ENCODE measurements at places on chromosomes 11 and 22.

DNA sequence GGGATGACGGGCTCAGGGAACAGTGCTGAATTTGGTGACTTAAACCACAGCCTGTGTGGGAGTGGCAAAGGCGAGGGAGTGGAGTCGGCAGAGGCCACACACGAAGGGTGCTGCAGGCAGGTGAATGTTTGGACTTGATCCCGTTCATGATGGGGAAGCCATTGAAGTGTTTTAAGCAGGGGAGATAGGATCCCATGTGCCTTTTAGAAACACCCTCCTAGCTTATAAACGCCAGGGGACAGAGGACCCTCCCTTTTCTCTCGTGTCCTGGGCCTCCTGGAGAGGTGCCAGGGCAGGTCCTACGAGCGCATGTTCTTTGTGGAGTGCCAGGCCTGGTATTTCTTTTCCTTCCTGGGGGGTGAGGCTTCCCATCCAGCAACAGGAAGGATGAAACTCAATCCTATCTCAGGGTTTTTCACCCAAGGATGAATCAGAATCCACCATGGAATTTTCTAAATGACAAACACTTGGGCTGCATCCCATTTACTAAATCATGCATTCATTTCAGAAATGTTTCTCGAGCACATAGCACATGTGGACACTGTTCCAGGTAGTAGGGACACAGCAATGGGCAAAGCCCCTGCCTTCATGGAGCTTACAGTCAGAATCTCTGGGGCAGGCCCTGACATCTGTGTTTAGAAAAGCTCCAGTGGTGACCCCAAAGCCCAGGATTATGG is 59.6 kb downstream of the CHRDL2 start:
- no peak for DNase-seq

GRCh38 chr11:77302752-77303151 is 1.3 kb upstream of the GDPD4 start:
- no peak for DNase-seq

- no peak for DNase-seq
Measured at GRCh38 chr11:26806219-26806618, 84.4 kb upstream of the SLC5A12 start.

- DNase-seq, result no peak
Measured at GRCh38 chr11:32437495-32438345, 2.4 kb upstream of the WT1 start.

DNA sequence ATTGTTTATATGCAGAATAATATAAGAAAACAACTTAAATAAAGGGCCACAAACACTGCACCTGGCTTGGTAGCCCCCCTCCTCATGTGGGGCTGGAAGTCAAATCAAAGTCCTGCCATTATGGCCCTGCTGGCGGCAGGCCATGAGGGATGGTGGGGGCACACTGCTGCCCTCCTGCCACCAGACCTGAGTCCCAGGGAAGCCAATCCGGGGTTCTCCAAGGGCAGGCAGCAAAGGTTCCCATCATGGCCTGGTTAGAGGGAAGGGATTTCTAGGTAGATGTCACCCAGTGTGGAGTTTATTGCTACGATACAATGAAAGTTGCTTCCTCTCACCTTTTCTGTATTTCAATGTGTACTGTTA is 39.1 kb downstream of the C11orf58 start:
- no peak for DNase-seq

DNA sequence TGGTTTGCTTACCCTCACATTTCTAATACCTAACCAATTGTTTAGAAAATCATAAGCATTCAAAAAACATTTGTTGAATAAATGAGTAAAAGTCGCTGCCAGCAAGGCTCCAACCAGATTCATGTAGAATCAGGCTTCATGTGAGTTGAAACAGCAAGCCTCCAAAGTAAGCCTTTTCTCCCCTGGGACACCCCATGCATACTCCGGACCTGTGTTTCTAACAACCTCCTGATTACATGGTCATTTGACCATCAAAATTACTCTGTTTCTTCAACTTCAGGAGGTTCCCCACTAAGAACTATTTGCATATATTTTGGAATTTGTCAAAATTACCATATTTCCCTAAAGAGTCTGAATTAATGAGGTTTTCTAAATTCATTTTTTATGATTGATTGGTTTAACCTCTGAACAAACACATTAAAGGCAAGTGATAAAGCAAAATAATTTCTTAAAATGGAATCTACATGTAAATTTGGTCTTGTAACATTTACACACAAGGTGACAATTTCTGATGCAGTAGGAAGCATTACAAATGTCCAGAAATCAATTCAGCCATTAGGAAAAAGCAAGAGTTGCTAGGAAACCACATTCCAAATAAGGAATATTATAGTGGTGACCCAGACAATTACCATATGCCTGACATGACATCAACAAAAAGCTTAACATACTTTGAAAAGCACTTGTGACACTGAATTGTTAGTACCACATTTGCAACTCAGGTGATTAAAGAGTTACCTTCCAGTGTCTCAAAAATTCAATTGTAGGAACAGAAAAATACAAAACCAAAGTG is 252.6 kb downstream of the GUCY1A2 start:
- DNase-seq, result no peak

DNA sequence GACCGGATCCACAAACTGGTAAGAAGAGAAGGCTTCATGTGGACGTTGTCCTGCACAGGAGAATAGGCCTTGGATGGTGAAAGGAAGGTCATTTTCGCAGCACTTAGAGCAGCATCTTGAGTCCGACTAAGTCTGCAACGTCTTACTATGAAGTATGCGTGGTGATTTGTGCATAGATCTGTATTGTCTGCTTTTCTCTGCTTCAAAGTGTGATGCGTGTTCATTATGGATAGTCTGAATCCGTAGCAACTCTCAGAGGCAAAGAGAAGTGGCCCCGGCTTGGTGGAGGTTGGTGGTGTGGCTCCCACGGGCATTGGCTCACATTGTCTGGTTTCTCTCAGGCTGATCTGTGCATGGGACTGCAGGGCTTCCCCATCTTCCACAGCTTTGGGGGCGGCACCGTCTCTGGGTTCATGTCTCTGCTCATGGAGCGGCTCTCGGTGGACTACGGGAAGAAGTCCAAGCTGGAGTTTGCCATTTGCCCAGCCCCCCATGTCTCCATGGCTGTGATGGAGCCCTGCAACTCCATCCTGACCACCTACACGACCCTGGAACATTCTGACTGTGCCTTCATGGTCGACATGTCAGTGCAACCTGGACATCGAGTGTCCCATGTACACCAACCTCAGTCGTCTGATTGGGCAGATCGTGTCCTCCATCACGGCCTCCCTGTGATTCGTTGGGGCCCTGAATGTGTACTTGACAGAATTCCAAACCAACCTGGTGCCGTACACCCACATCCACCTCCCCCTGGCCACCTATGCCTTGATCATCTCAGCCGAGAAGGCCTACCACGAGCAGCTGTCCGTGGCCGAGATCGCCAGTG is 21.5 kb downstream of the LRRC74B start:
- no peak for DNase-seq

GRCh38 chr11:116473206-116473769 is 299.5 kb downstream of the BUD13 start:
- no peak for DNase-seq

DNA sequence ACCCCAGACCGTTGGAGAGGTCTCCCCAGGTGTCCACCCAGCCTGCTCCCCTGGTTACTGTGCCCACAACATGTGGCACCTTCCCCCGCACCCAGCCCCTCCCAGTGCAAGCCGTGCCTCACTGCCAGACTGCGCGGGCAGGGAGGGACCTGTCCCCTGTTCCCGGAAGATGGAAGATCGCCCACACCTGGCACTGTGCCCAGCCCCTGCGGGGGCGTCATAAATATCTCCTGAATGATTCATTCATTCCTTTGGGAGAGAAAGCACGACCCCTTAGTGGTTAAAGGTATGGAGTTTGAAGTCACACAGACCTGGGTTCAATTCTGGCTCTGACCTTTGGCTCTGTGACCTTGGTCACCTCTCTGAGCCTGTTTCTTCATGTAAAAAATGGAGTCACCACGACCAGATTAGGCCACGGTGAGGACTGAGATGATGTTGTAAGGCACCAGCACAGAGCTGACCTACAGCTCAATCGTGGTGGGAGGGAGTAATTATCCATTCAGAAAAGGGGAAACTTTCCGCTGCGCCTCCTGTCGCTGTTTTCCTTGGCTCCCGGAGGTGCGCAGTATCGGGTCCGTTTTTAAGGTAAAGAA is 497 bp upstream of the SYT12 start:
- DNase-seq, result no peak

DNA sequence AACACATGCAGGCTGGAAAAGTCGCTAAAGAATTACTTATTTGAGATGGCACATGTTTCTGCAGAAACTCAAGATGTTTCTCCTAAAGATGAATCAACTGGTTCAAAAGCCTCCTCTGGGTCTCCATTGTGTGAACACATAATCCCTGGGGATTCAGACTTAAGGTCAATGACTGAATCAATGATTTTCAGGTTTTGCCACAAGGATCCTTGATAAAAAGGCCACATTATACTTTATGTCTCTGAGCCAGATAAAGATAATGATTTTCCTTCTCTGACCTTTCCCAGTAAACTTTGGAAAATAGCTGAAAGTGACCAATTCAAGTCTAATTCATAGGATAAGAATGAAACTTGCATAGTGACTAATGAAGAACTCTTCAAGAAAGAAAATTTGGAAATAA is 2.3 kb upstream of the XKR3 start:
- DNase-seq, result no peak

DNA sequence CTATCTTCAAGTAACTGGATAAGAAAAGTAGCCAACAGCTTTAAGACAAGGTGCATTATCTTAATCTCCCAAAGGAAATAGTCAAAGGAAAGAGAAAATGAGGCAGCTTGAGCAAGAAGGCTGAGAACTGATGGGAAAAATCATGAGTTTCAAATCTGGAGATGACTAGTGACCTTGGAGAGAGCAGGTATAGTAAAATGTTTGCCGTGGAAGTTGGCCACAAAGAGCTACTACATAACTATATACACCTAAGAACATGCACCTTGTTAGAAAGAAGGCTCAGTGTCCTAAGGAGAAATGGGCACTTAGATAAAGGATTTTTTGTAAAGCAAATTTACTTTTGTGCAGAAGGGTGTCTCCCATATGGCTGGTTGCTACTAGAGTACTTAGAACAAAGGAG is 80.8 kb upstream of the FSHB start:
- no peak for DNase-seq

GRCh38 chr11:133660202-133660568 is 127.9 kb upstream of the OPCML start:
- DNase-seq, result no peak

DNA sequence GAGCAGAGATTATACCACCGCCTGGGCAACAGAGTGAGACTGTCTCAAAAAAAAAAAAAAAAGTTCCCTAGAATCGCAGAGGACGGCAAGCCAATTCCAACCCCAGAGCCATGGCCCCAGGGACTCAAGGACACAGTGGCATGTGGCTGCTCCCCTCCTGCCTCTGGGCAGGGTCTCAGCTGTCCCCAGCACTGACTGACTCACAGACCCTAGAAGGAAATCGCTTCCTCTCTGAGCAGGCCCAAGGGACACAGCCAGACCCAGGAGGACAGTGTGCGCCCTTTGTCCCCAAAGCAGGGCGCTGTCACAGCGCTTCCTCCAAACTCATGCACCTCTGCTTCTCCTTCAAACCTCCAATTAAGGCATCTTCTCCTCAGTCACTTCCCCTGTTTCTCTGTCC is 2.3 kb downstream of the PACSIN3 start:
- no peak for DNase-seq

DNA sequence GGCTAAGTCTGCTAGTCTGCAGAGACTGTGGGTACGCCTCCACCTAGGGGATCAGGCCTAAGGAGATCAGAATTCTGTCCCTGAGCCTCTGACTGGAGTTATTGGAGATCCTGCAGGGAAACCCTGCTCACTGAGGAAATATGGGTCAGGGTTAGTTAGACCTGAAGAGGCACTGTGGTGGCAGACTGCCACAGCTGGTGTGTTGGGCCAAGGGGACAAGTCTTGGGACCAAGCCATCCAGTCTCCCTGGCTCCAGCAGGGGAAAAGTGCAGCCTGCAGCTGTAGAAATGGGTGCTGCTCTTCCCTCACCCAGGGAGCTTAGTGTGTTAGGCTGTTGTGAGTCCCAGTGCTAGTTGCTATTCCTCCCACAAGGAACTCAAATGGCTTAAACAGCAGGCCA is 334.8 kb upstream of the LARGE1 start:
- no peak for DNase-seq

GRCh38 chr11:72947229-72947628 is 133.0 kb downstream of the ATG16L2 start:
- no peak for DNase-seq

DNA sequence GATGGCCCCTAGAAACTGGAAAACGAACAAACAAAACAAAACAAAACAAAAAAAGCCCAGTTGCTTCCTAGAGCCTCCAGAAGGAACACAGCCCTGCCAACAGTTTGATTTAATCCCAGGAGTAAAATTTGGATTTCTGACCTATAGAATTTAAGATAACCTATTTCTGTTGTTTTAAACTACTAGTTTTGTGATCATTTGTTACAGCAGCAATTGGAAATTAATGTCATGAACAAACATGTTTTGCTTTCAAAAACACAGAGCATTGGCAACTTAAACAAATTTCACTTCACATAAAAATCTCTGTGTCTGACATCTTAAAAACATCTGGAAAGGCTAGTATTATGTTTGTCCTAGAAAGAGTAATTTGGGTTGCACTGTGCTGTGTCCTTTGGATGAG is 437.3 kb downstream of the METTL15 start:
- no peak for DNase-seq

- no peak for DNase-seq
Measured at GRCh38 chr11:116794851-116795250, 3.2 kb upstream of the APOA5 start.

- DNase-seq, result no peak
Measured at GRCh38 chr11:75668451-75669297, at the start of gene MAP6. Gene MAP6 (minus strand): TSS chr11:75669038. CDS start chr11:75668369, 669 bp downstream.

- DNase-seq, result no peak
Measured at GRCh38 chr22:30301995-30302809, 12.9 kb upstream of the CASTOR1 start.

DNA sequence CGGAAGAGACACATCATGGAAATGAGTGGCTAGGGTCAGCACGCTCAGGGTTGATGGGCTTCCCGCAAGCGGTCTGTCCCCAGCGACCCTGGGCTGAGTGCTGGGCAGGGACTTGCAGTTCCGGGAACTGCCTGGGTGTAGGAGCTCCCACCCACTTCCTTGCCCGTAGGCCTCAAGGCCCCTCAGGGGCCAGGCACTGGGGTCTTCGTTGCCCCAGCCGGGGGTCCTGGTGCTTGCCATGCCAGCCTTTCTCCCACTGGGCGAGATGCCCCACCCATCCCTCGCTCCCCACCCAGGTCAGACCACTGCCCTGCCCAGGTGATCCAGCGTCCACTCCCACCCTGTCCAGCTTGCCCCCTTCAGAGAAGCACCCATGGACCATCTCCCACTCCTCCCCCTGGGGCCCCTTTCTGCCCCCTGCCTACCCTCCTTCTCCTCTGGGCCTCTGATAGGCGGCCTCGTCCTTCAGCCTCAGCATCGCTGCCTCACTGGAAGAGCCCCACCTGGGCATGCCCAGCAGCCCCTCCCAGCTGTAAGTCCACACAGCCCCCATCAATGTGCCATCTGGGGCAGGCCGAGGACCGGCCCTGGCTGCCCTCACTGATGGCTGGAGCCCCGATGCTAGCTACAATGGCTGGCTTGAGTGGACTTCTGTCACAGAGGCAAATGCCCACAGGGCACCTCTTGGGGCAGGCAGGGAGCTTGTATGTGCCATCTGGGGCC is 17.8 kb upstream of the DGCR8 start:
- no peak for DNase-seq

GRCh38 chr11:77211040-77211451 is 83.0 kb downstream of the MYO7A start:
- DNase-seq, result no peak

GRCh38 chr22:30183861-30184278 is 62.7 kb downstream of the LIF start:
- DNase-seq, result no peak

GRCh38 chr11:59676205-59676604 is 7.4 kb upstream of the PATL1 start:
- DNase-seq, result no peak

Measured in activated CD8-positive, alpha-beta memory T cell treated with anti-CD3 and anti-CD28 coated beads for 4 hours (primary cell).